SIG-M5 (cell line): ENCODE measurements at places on chromosomes 1 and 21.

DNA sequence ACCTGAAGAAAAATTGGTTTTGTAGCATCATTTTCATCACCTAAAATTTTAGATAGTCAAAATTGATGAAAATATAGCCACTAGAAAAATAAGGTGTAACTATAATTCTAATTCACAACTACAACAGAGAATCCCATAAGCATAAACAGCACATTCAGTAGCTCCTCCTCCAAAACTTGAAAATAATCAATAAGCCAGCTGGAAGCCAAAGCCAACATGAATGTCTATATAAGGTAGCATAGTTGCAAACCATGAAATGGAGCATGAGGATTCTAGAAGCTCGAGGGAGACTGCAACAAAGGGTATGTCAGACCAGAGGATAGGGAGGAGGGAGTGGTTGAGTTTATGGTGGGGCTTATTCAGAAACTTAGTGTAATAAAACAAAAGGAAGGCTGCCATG is 22.4 kb downstream of the ACBD3 start:
- DNase-seq: no peak

GRCh38 chr1:67312615-67313014 is 4.9 kb downstream of the IL12RB2 start:
- DNase-seq: no peak

GRCh38 chr1:229106526-229107125 is 164.3 kb upstream of the RAB4A start:
- no peak for DNase-seq

- no peak for DNase-seq
These were observed 459.3 kb downstream of the MATN1 start for GRCh38 chr1:30263888-30264671.

DNA sequence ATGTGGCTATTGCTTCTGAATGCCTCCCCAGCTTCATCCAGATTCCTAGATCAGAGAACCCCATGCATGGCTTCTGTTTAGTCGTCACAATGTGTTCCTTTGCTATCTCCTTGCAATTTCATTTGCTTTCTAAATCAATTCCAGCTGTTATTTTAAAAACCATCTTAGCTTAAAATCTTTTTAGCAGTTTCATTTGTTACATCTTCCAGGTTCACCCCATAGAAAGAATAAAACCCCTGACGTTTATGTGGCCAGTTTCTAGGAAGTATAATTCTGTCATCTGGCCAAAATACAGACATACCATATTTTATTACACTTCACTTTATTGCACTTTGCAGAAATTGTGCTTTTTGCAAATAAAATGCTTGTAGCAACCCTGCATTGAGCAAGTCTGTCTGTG is 278.4 kb downstream of the PTPRC start:
- no peak for DNase-seq

- DNase-seq: no peak
These were observed 35.8 kb downstream of the PIK3CD start for GRCh38 chr1:9687120-9687873.
